Stimulated activated naive CD8-positive, alpha-beta T cell treated with anti-CD3 and anti-CD28 coated beads, Interleukin-15, amount 100 ng/mL, for 72 hours (primary cell): ENCODE measurements at places on chromosomes 11 and 22.

- no peak for DNase-seq
These were observed 19.8 kb downstream of the USP35 start for GRCh38 chr11:78208257-78209165.

GRCh38 chr11:118306556-118306955, 2.0 kb downstream of the CD3E start:
- no peak for DNase-seq

DNA sequence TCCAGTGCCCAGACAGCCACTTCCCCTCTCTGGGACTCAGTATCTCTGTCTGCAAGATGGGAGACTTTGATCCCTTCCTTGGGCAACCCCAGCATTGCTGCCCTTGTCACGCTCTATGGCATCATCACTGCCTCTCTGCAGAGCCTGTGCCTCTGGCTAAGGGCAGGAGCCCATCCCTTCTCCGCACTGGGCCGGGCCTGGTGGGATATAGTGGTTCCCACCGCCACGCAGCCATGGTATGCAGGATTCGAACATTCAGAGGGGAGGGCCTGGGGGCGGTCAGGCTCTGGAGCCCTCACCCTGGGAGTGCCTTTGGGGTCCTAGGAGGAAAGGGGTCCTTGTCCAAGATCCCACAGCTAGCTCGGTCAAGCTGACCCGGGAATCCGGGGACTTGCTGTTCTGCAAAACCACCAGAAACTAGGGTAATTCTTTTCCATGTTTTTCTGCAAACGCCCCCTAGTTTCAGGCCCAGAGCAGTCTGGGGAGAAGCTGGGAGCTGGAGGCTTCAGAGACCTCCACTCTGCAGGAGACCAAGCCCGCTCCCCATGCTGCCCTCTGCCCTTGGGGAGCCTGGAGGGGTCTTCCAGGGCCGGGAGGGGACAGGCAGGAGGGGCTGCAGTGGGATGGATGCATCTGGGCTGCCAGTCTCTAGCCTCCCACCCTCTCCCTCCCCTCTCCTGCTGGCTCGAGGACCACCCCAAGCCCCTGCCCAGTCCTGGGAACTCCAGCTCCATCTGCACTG, 24.4 kb upstream of the CBX7 start:
- DNase-seq = no peak

DNA sequence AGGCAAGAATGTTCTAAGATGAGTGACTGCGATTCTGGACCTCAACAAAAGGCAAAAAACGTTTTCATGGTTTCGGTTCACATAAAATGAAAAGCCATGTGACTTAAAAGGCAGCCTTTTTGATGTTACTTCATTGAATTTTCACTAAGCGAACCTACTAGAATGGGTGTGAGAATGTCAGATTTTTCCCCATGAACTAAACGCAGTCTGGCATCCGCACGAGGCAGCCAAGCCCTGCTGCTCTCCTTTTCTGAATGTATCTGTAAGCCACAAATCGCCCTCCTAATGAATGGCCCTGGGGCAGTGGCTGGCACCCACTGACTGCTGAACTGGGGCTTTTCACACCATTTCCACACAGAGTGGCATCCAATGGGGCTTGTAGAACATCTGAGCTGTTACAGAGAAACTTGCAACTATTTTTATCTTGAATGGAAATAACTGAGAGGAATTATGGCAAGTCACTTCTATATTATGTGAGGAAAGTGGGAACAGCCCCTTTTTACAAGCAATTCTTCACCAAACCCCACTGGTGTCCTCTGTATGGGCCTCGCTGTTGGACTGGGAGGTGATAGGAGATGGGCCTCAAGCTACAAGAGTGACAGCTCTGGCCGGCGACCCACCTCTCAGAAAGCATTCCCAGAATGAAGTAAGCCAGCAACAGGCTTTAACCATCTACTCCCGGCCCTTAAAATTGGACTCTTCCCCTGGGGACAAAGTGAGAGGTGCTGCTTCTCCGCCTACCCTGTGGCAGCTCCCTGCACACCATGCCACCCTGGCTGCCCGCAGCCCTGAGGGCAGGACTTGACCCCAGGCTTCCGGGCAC, 29.4 kb downstream of the PPP2R1B start:
- no peak for DNase-seq

DNA sequence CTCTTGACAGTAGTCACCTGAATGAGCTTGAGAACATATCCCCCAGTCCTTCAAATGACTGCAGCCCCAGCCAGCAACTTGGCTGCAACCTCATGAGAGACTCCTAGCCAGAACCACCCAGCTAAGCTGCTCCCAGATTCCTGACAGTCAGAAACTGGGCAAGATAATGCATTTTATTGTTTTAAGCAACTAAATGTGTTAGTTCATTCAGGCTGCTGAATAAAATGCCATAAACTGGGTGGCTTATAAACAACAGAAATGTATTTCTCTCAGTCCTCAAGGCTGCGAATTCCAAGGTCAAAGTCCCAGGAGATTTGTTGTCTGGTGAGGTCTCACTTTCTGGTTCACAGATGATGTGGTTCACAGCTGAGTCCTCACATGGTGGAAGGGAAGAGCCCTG, 5.8 kb upstream of the PAMR1 start:
- DNase-seq = no peak

DNA sequence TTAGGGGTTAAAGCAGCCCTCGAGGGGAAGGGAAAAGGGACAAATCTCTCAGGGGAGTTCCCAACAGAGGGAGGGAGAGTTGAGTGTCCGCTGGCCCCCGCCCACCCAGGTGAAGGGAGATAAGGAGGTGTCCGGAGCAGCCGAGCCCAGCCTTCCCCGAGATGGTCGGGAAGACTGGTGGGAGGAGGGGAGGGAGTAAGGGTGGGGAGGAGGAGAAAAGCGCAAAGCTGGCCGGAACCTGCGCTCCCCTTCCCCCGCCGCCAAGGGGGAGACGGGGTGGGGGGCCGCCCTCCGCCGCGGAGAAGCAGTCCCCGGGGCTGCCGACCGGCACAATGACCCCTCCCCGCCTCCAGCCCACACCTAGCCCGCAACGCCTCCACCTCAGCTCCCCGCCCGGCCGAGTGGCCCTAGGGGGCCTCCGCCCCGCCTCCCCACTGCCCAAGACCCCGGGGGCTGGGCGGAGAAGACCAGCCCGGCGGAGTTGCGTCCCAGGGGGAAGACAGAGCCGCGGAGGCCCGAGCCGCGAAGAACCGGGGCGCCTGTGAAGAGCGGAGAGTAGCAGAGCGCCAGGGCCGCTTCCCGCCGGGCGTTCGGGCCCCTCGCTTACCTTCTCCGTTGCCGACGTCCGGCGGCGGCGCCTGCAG, 479 bp downstream of the RSF1 start:
- peak; percentile 50 for DNase-seq

DNA sequence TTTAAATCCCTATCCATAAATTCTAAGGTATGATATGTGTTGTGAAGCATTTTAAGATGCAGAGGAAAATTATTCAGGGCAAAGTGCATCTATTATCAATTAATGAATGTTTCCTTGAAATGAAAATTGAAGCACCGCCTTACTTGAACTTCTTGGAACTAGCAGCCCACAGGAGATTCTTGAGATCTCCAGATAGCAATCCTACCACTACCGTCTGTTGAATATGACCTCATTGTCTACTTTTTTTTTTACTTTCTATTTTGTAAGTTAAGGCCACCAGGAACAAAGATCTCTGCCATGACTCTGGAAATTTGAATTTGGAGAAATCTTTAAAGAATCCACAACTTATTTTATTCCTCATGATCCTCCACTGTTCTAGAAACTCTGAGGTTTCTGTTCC, 808.7 kb downstream of the KCNA4 start:
- DNase-seq = no peak

DNA sequence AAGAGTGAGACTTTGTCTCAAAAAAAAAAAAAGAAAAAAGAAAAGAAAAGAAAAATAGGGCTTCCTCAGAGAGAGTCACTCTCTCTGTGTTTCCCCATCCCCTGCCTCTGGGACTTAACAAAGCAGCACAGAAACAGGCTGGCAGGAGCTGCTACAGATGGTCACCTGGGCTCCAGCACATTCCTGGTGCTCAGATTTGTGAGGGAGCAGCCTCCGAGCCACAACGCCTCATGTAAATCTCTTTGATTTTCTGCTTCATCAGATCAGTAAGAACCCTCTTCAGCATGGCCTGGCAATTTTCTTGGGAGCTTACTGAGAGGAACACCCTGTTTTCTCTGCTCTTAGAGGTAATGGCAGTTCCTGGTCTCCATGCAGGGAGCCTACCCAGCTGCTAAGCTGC, 15.2 kb upstream of the LDHA start:
- no peak for DNase-seq

DNA sequence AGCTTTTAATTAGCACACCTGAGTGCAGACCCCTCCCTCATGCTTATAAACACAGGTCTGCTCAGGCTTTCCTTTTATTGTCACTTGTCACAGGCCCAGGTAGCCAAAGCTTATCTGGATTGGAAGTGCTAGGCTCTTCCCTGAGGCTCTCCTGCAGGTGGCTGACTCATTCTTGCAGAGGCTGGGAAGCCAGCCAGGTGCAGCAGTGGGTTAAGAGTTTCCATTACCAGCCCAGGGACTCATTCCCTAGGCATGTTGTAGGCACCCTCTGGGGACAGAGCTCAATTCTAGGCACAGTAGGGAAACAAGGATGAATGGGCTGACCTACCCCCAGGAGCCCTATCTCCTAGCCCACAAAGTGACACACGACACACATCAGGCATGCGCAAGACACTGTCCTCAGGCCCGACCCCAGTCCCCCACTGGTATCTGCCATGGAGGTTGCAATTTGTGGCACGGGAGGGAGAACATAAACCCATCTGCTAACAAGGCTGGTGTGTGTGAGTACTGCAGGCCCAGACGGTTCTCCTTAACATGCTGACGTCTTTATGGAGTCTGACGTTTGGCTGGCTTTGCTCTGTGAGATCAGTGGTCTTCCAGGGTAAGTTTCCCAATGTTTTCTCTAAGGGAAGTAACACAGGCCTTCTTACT, 94.2 kb downstream of the ABTB2 start:
- no peak for DNase-seq

GRCh38 chr11:73244589-73245240, 26.6 kb downstream of the P2RY2 start:
- no peak for DNase-seq

GRCh38 chr11:18778468-18778867, 13.1 kb downstream of the PTPN5 start:
- DNase-seq = no peak

- no peak for DNase-seq
These were observed 78.7 kb downstream of the HORMAD2 start for GRCh38 chr22:30158744-30159500.

GRCh38 chr22:50599816-50600455, 657 bp upstream of the MAPK8IP2 start:
- peak; percentile 57 for DNase-seq

- DNase-seq = no peak
These were observed 39.5 kb upstream of the SLC1A2 start for GRCh38 chr11:35458846-35459245.

DNA sequence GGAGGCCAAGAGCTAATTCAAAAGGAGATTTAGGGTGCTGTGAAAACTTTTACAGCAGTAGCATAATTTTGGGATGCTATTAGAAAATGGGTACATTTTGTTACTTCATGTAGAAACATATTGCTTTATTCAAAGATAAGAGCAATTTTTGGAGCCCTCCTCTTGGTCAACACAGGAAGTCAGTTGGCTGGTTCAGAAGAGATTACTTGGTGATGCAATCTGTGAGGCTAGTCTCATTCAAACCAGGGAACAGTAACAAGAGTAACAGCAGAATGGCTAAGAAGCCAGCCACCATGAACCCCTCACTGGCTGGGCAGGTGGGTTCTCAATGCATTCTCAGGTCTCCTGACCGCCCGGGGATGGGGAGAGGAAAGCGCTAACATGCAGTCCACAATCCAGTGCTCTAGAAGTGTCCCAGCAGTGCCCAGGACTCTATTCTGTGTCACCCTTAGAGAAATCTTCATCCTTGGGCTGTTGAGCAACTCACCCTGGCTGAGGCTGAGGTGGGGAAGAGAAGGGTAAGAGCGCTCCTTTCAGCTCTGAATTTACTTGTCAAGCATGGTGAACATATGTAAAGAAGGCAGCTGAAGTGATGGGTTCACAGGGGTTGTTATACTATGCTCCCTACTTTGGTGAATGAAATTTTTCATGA, 262.2 kb upstream of the UBASH3B start:
- DNase-seq = no peak

- DNase-seq = no peak
These were observed 138.9 kb downstream of the LARGE1 start for GRCh38 chr22:33781411-33781810.

DNA sequence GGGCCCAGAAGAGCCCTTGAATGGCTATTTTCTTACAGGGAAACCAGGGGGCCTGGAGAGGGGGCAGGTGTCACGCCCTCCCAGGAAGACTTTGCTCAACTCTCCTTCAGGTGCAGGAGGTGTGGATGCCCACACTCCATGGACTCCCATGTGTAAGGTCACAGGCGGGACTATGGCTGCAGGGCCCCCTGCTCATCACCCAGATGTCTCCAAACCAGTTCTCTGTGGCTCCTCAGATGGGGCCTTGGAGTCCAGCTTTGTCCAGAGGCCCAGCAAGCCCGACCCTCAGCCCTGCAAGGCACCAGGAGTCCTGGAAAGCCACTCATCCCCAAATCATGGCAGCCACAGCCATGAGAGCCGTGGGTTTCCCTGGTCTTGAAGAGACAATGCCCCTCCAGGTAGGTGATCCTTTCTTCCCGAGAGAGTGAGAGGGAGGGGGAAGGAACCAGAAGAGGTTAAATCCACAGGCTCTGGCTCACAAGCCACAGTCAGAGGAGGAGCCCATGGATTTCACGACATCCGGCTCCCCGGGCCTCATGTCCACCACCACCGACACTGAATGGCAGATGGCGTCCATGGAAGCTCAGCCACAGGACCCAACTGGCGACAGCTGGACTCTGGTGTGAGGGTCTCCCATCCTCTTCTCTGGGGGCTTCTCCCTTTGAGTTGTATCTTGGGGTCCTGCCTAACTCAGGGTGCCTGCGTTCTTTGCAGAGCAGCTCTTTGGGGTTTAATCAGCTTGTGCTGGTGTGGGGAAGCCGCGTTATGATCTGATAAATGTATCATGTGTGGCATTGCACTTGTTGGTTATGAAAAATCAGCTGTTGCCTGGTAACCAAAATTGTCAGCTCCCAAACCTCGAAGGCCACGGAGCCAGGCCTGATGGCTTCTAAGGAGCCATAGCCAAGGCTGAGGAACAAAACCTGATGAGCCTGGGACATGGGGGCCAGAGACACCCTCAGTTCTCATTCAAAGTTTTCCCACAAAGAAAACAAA, 620.4 kb downstream of the BRD1 start:
- DNase-seq = no peak

DNA sequence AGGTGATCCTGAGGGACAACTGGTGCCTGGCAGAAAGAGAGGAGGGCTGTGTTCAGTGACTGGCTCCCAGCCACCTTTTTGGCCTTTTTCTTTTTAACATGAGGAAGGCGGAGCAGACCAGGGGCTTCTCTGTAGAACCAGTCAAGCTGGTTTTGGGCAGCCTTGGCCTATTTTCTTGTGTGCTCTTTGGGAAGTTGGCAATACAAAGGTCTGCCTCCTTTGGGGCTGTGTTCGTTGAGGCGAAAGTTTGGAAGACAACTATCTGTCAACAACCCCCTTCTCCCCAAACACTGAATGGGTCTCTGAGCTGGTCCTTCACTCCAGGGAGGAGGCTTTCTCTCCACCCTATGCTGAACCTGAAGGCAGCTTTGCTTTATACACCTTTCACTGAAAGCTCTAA, 8.5 kb downstream of the MARK2 start:
- DNase-seq = no peak
